ENCODE measurements at places on chromosomes 2 and 18.
A peak's percentile ranks its signal among the peaks of the same experiment; 100 is the strongest.

GRCh38 chr18:62991389-62991788 is 276.0 kb downstream of the PHLPP1 start:
- no peak overlapping the region for H3K27ac ChIP-seq
- H3K27me3 ChIP-seq: peaks cover 50% of the 10 kb centered on the region
- no peaks in the 10 kb centered on the region for H3K4me1 ChIP-seq
- peaks cover 2% of the 10 kb centered on the region for H3K36me3 ChIP-seq

GRCh38 chr2:223475901-223476300 is 126.3 kb downstream of the SCG2 start:
- H3K36me3 ChIP-seq: no peaks in the 10 kb centered on the region
- no peak overlapping the region for H3K4me3 ChIP-seq
- no peaks in the 10 kb centered on the region for H3K4me1 ChIP-seq
- H3K27ac ChIP-seq: no peak overlapping the region
- no peaks in the 10 kb centered on the region for H3K27me3 ChIP-seq
- DNase-seq: no peak

DNA sequence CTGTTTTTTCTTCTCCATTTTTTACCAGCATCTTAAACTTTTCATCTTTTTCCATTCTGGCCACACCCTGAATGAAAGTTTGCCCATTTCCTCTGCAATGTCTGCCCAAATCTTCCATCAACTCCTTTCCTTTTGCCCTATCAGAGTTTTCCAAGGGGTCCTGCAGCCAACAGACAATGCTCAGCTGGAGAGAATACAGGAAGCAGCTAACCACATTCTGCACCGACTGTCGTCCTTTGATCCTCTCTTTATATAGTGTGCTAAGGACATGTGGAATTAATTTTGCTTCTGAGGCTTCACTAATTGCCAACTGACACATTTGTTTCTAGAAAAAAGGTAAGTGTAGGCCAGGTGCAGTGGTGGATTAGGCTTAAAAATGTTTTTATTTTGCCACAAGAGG is 50.5 kb upstream of the DLX2 start:
- H3K36me3 ChIP-seq: peaks cover 4% of the 10 kb centered on the region
- H3K27ac ChIP-seq: no peak overlapping the region
- no peak for DNase-seq
- H3K4me3 ChIP-seq: no peak overlapping the region
- peaks cover 68% of the 10 kb centered on the region for H3K27me3 ChIP-seq
- peaks cover 3% of the 10 kb centered on the region for H3K4me1 ChIP-seq

GRCh38 chr2:96116879-96117533 is 635 bp upstream of the ADRA2B start:
- H3K4me1 ChIP-seq: peaks cover 13% of the 10 kb centered on the region
- H3K27me3 ChIP-seq: peaks cover 34% of the 10 kb centered on the region
- H3K4me3 ChIP-seq: peak overlapping the region; percentile 79

GRCh38 chr2:232887171-232887850 is 17.2 kb downstream of the SNORC start:
- no peak overlapping the region for H3K27ac ChIP-seq
- no peaks in the 10 kb centered on the region for H3K36me3 ChIP-seq
- H3K4me3 ChIP-seq: no peak overlapping the region
- peaks cover 37% of the 10 kb centered on the region for H3K27me3 ChIP-seq

GRCh38 chr2:86577817-86578456 is 14.7 kb upstream of the CHMP3 start:
- no peaks in the 10 kb centered on the region for H3K36me3 ChIP-seq
- no peak for DNase-seq
- H3K4me3 ChIP-seq: no peak overlapping the region
- H3K27ac ChIP-seq: no peak overlapping the region

GRCh38 chr18:57747809-57748680 is 55.1 kb downstream of the ATP8B1 start:
- no peak for DNase-seq
- no peaks in the 10 kb centered on the region for H3K36me3 ChIP-seq
- H3K27me3 ChIP-seq: no peaks in the 10 kb centered on the region
- no peak overlapping the region for H3K27ac ChIP-seq

Data from T-helper 17 cell (primary cell).